ENCODE measurements at places on chromosomes 12 and 14. TPM values are rescaled to one million over a fixed set of nuclear protein-coding genes. Genes with fewer than 3 reads are reported as not detected.
A peak's percentile ranks its signal among the peaks of the same experiment; 100 is the strongest.

Gene HIGD1C
- not detected for total RNA-seq

Gene JAG2
- 29.2 TPM for total RNA-seq

Gene ADAM21
- 0.24 TPM for total RNA-seq

DNA sequence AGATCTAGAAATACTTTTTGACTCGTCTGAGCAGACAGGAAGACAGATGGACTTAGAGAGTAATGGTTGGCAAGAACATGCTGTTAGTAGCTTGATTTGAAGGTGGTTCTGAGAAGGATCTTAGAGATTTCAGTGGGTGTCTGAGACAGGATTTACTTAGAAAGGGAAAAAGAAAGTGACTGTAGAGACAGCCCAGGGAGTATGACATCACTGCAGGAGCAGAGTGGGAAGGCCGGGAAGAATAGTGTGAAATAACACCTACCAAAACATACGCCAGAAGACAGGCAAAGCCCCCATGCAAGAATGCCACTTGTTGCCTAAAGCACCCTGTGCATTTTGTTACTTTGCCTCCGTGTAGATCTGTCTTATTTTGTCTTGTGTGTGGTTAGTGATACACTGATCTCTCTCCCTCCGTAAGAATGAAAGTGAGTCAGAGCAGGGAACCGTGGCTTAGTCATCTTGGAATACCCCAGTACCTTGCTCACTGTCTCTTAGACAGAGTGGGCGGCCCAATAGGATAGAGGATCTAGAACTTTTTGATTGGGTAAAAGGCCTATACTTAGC lies 161.3 kb upstream of the IFNG-AS1 start:
- no peak for DNase-seq

Gene ANKS1B
- 4.0 TPM for total RNA-seq

DNA sequence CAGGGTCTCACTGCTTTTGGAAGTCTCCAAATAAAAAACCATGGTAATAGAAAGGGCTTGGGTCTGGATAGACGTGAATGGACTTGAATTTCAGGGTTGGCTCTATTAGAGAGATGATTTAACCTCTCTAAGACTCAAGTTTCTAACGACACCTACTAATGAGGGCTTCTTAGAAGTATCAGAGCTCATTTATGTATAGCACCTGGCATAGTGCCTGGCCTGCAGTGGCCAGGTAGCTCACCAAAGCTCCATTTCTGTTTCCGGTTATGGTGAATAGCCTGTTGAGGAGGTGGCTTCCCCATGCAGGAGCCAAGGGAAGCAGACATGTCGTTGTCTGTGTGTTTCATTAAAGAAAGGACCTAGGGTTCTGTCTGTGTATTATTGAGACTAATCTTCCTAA lies 108.6 kb downstream of the ETV6 start:
- no peak for DNase-seq

- DNase-seq = no peak
Measured at GRCh38 chr12:85823436-85824180, 12.6 kb downstream of the RASSF9 start.

DNA sequence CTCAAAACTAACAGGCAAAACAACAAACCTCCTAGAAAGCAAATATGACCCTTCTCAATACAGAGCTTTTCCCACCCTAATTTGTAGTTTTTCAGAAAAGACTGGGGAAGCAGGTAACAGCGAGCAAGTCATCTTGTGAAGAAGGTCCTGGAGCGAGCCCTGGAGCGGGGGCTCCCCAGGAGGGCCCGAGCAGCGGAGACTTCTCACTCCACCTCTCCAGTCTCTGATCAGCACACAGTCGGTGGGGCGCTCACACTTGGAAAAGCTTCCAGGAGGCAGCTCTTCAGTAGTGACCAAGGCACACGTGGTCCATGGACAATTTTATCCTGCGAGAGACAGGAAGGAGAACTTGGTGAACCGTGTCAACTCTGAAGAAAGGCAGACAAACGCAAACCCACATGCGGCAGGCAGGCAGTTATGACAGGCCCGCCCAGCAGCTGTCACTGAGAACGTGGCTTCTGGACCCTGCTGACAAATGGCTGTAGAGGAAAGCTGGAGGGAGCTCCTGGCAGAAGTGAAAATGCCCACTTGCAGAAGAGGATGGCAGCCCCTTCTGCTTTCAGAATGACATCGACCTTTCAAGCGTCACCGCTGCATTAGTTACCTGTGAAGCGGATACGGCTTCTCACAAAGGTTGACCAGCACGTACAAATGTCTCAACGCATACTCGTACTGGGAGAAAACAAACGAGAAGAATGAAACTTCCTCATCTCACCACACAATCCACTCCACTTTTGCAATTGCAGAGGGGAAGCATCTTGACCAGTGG lies 44.2 kb downstream of the LGMN start:
- no peak for DNase-seq

DNA sequence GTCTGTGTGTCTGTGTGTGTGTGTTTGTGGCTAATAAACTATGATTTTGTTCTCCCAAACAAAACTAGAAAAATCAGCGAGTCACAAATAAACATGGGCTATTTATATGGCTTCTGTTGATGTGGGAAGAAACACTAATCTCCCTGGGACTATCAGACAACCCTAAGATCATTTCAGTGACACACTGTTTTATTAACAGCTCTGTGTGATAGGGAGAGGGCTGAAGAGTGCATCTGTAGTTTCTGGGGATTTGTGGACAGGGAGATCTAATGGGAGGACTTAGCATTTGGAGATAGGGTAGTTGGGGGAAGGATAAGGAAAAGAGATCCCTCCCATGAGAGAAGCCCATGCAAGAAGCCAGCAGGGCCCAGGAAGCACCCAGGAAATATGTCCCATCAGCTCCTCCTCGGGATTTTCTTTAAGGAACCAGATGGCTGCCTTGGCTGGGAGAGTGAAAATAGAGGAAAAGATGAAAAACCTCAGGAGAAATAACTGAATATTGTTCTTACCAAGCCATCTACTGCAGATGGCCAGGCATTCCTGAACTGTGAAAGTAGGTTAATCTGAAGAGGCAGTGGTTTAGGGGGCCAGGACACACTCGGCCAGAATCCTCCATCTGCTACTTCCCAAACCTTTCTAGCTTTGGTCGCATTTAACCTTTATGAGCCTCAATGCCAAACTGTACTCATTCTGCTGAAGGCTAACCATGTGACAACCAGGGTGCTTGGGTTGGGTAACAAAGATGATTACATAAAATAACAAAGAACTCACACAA lies 253.4 kb downstream of the BTG1 start:
- no peak for DNase-seq

DNA sequence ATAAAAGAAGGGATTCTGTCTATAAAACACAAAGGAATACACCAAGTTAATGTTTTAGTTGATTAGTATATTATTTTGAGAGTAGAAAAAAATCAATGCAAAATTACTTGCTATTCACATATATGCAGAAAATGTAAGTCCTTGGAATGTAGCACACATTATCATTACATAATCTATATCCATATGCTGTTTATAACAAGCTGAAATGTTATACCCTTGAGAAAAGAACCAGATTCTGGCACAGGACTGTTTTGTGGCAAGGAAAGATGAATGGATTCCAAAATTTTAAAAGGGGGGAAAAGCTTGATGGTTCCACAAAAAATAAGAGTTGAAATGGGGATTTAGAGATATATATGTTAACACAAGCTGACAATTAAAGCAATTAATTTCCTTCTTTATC lies 153.6 kb downstream of the MSRB3 start:
- DNase-seq = no peak

Gene LALBA
- not detected for total RNA-seq

GRCh38 chr12:51689983-51690382 lies 99.0 kb downstream of the SCN8A start:
- DNase-seq = no peak

GRCh38 chr12:15741082-15741481 lies 48.1 kb downstream of the EPS8 start:
- DNase-seq = no peak

Gene STXBP6
- 29.4 TPM for total RNA-seq

Gene STYK1
- 0.53 TPM for total RNA-seq

Gene TTC6
- total RNA-seq = 9.2 TPM

- DNase-seq = no peak
Measured at GRCh38 chr12:122523846-122524718, 2.7 kb downstream of the RSRC2 start.

Gene AKAP5
- 4.8 TPM for total RNA-seq

Gene MYH6
- total RNA-seq = 0.62 TPM

- DNase-seq = no peak
Measured at GRCh38 chr14:38073641-38074040, 134.1 kb upstream of the SSTR1 start.

- DNase-seq = no peak
Measured at GRCh38 chr12:48946205-48946604, 11.1 kb downstream of the ARF3 start.

Gene NOS1
- total RNA-seq = 3.5 TPM

Gene WNT1
- total RNA-seq = not detected

DNA sequence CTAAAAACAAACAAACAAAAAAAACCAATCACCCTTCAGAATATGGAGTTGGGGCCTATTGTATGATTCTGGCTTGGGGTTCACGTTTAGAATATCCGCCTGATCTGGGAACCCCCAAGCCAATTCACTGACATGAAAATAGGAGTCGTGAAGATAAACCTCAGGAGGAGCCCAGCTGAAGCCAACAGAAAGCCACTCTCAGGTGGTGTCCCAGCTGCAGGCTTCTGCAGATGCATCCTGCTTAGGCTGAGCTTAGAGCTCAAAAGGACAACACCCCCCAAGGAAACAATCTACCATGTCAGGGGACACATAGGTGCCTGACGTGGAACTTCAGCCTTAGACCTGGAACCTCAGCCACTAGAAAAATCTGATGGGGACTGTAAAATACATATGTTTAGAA lies 51.9 kb downstream of the SYNE3 start:
- no peak for DNase-seq

DNA sequence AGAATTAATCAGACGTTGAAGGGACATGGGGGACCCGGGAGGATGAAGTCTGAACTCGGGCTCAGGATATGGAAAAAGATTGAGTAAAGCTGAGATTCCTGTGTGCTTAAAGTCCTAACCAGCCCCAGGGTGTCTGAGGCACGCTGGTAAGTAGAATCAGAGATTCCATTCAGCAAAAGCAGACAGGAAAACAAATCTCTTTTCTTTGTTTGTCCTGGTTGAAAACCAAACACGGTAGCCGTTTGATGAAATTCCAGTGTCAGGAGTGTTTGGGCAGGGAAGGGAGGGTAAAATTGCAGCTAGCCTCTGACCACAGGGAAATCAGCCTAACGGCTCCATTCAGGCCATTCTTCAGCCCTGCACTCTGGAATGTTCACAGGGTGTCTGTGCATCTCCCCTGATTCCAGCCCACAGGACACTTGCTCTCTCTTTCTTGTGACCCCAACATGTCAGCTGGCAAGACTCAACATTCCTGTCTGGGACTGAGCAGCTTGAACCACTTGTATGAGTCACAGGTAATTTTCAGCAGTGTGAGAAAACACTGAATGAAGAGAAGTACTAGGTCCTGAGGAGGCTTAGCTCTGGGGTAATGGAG lies 31.0 kb downstream of the NINJ2 start:
- no peak for DNase-seq

GRCh38 chr14:100609331-100609870 lies 22.2 kb upstream of the BEGAIN start:
- DNase-seq = no peak

GRCh38 chr14:61120576-61120975 lies 139.5 kb downstream of the SLC38A6 start:
- DNase-seq = no peak

DNA sequence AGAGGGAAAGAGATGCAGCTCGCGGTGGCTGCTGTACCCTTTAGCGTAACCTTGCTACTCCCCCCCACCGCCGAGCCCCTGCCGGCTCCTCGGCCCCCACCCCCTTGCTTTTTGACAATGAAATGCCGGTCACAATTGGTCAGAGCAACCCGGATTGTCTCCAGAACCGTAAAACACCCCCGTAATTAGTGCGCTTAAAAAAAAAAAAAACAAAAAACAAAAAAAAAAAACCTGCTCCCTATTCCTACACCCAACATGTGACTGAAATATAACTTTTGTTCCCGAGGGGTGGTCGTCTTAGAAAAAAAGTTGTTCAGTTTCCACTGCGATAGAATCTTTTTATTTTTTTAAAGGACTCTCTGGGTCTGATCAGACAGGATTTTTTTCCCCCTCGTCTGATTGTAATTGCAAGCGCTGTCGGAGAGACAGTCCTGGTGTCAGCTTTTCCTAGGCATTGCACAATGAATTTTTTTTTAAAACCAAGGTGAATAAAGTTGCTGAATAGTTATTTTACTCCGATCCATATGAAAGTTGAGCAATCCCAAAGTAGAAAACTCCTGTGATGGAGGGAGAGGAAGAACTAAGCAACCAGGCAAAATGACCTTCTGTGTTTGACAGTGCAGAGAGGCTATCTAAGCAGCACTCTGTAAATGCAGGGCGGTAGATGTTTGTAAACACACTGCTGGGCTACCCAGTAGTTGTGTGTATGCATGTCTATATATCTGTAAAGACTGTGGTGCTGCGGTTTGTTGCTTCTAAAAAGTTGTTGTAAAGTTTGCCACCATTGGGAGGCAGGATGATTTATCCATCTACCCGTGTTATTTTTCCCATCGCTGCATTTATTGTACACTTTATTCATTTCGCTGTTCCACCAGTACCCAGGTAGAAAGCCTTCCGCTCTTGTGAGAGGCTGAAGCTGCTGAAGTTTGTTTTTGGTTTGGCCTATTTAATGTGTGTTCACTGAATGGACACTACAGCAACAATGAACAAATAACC lies 1.1 kb downstream of the ETV6 start:
- DNase-seq = no peak

DNA sequence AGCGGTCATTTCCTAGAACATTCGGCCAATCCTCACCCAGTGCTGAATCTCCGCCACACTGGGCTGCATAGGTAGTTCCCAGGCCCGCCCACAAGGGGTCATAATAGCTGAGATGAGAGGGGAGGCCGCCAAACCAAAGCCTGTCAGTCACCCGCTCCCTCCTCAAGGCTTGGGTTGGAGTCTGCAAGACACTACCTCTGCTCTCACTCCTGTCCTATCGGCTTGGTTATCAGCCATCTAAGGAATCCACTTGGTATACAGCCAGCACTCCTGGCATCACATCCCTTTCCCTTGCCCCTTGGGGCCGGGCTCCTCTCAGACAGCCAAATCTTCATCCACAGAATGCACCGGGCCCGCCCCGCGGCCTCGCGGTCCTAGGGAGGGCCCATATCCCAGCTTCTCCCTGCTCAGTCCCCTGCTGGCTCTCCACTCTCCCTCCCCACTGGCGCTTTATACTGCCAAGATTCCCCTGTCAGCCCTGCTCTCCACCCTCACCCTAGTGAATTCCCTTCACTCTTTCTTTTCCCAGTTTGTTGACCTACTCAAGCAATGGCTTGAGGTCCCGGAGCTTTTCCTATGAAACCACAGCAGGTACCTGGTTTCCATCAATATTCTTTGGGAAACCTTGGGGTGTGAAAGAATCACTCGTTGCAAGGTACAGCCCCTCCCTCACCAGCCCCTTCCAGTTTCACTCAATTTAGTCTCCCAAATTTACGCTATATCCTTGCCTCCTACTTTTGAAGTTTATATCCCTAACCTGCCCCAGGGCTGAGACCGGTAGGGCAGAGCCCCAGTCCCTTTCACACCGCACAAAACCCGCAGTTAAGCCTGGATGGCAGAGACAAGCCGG lies 1.4 kb downstream of the IFFO1 start:
- DNase-seq = peak; percentile 80

Gene BTG1
- 159 TPM for total RNA-seq

- no peak for DNase-seq
Measured at GRCh38 chr12:22518060-22518719, 26.2 kb downstream of the C2CD5 start.
